Stimulated activated CD4-positive, alpha-beta T cell treated with anti-CD3 and anti-CD28 coated beads, Interleukin-12 subunit alpha, Interleukin-12 subunit beta, amount 100 ng/mL, for 4 hours (primary cell): ENCODE measurements at places on chromosomes 3 and 15.

- DNase-seq, result no peak
These were observed 78.0 kb downstream of the MYO1E start for GRCh38 chr15:59294574-59295260.

DNA sequence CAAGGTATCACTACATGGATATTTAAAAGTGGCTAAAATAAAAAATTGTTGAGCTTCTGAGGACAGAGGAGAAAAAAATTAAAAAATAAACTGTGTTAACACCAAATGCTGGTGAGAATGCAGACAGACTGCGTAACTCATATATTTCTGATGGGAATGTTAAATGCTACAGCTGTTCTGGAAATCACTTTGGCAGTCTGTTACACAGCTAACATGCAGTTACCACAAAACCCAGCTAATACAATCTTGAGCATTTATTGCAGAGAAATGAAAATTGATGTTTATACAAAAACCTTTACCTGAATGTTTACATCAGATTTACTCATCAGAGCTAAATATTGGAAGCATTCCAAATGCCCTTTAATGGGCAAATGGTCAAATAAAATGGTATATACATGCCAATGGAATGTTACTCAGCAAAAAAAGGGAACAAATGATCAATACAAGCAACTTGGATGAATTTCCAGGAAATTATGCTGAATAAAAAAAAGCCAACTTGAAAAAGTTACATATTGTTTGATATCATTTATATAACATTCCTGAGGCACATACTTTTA is 24.6 kb downstream of the MNS1 start:
- DNase-seq, result no peak

DNA sequence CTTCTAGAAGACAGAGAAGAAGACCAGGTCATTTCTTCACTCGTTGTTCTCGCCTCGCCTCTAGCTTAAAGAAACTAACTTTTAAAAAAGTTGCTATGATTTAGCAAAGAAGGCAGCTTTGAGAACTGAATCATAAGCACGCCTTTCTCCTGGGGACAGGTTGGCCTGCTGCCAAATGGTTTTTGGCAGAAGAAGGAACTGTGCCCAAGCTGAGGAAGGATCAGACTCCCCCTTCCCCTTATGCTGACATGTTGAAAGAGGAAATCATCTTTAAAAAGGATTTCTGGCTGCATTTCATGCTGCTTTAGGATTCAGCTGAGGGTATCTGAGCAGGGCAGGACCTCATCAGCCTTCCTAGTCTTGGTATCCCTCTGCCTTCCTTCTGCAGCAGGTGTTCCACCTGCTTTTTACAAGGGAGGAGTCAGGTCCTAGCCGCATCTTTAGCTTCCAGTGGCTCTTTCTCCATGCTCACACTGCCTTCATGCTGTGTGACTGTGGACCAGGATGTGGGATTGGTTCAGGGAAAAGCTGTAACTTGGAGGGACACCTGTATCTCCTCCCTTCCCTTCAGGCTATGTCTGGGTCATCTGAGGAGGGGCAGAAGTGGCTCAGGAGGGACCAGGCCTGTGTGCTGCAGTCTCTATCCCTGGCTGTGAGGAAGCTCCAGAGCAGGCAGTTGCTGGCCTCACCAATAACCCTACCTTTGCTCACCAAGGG is 34.1 kb upstream of the HACD2 start:
- DNase-seq, result no peak

GRCh38 chr15:99993681-99994131 is 260.5 kb upstream of the LYSMD4 start:
- DNase-seq, result no peak

- DNase-seq, result no peak
These were observed 4.7 kb downstream of the C3orf18 start for GRCh38 chr3:50562861-50563260.
